Stimulated activated CD8-positive, alpha-beta memory T cell treated with anti-CD3 and anti-CD28 coated beads, Interleukin-4, amount 100 ng/mL, for 4 hours (primary cell): ENCODE measurements at places on chromosomes 16 and 17.

DNA sequence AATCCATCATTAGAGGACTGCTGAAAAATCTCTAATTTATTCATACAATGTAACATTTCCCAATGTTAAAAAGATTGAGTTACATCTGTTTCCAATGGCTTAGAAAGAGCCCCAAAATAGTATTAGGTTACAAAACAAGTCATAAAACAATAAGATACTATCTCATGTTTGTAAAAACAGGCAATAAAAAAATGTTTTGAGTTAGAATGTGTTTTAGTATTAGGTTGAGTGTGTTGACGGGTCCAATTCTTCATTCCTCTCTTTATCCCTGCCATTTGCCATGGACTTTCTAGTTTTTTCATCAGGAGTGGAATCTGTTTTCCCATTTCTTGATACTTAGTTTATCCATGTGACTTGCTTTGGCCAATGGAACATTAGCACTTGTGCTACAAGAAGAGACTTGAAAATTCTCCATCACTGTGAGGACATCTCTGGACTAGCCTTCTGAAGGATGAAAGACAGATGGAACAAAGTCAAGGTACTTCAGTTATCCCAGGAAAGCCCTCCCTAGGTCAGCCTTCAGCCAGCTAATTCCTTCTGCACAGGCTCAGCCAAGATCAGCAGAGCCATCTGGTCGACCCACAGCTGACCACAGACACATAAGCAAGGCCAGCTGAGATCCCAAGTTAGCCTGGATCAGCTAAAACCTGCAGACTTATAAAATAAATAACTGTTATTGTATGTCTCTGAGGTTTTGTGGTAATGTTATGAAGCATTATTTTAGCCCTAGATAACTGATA is 83.3 kb downstream of the HS3ST3A1 start:
- DNase-seq = no peak

GRCh38 chr16:90044111-90044551 is 24.9 kb upstream of the DBNDD1 start:
- DNase-seq = no peak

DNA sequence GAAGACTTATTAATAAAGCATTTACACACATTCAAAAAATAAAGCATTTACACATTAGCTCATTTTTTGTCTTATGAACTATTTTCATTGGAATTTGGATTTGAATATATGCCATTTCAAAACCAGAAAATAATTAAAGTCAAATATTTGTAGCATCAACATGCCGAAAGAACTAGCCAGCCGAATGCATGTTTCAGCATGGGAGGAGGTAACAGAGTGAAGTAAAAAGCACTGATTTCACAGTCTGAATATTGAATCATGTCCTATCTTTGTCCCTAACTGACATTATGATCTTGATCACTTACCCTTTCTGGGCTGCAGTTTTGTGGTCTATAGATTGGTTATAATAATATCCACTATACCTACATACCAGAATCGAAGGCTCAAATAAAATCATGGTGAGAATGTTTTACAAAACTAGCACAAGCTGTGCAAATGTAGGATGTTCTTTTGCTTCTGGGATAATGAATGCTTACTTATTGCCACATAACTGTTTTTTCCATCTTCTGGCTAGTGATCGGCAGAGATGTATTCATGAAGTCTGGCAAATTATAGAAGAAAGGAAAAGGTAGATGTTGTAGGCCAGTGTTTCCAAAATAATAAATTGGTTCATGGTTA is 84.7 kb downstream of the TUBD1 start:
- DNase-seq = no peak

GRCh38 chr16:63717806-63718205 is 1404.1 kb downstream of the CDH11 start:
- DNase-seq = no peak
